ENCODE measurements at places on chromosomes 1 and 21.

DNA sequence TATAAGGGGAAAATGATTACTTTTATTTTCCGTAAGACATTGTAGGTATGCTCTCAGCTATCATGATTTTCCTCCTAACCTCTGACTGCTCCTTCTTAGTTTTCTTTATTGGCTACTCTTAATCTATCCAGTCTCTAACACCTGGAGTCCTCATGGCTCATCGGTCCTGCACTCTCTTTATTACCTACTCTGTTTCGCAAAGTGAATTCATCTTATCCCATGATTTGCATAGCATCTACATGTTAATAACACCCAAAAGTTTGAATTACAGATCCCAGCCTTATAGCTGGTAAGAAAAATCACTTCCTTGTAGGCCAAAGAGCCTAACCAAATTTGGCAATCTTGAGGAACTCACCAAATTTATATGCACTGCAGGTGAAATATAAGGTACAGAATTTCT, 136.3 kb downstream of the CDC42BPA start:
- DNase-seq: no peak

- DNase-seq: no peak
Observed at GRCh38 chr1:204377800-204378668, 18.3 kb upstream of the PLEKHA6 start.

DNA sequence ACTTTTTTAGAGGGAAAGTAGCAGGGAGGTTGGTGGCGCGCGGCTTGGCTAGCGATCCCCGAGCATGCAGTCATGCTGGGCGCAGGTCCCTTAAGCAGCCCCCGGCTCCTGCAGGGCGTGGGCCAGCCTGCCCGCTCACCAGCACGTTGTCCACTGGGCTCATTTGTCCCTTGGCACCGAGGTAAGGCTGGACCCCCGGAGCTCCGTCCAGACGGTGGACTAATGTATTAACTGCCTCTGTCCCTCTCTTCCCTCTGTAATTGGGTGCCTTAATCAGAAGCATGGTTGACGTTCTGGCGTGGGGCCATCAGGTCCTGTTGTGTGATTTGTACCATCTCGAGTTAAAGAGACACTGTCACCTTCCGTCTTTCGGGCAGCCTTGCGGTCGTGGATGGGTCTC, 17.7 kb downstream of the TMEM201 start:
- no peak for DNase-seq

- DNase-seq: no peak
Observed at GRCh38 chr1:221740993-221741702, 741 bp downstream of the DUSP10 start.
